Kidney capillary endothelial cell (primary cell): ENCODE measurements at places on chromosomes 1 and 21.

DNA sequence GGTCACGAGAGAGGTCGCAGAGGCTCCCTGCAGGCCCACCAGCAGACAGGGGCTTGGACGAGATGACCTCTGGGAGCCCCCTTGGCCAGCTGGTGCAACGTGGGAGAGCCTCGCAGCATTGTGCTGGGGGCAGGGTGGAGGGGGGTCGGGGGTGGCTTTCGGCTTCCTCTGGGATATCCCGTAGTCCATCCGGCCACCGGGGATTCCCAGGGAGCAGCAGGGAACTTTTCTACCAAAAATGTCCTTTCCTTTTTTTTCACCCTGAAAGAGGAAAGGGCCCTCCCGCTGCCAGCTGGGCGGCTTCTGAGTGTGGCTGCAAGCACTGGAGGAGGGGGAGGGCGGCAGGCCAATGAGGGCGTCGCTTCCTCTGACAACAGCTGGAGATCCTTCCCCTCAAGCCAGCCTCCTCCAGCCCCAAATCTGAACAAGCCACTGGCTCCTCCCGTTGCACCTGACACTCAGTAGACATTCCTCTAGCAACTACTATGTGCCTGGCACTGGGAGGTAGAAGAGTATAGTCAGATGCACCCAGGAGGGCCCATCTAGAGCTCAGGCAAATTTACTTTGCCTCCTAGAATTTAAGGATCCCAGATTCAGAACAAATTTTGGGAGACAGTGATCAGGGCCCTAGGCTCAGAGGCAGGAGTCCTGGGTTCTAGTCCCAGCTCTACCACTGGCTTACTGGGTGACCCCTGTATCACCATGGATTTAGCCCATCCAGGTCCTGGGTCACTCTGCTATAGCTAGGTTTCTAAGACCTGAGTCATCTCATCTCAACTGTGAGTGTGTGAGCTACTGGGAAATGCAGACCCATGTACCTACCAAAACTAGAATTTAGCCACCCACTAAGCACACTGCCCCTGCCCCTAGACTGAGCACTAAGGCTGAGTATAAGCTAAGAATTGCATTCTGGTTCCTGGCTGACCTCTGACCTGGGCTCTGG is 2.7 kb downstream of the MOB3C start:
- DNase-seq, result no peak

GRCh38 chr1:65001231-65001792 is 35.0 kb upstream of the JAK1 start:
- peak; percentile 90 for DNase-seq

DNA sequence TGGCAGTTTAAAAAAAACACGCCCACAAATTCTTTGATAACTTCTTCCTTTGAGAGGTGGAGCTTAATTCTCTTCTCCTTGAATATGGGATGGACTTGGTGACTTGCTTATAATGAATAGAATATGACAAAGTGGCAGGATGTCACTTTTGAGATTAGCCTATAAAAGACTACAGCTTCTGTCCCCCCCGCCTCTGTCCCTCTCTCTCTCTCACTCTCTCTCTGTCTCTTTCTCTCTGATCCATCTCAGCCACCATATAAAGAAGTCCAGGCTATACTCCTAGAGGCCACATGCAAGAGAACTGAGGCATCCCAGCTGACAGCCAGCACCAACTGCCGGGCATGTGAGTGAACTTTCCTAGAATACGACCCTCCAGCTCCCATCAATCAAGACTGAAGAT is 7.7 kb upstream of the DMBX1 start:
- no peak for DNase-seq

- peak; percentile 80 for DNase-seq
Measured at GRCh38 chr1:153617663-153618062, 1.5 kb upstream of the S100A14 start.

- DNase-seq, result peak; percentile 7
Measured at GRCh38 chr1:81304187-81304586, 496.5 kb upstream of the ADGRL2 start.

- DNase-seq, result no peak
Measured at GRCh38 chr1:224592636-224593582, 23.2 kb upstream of the CNIH3 start.

DNA sequence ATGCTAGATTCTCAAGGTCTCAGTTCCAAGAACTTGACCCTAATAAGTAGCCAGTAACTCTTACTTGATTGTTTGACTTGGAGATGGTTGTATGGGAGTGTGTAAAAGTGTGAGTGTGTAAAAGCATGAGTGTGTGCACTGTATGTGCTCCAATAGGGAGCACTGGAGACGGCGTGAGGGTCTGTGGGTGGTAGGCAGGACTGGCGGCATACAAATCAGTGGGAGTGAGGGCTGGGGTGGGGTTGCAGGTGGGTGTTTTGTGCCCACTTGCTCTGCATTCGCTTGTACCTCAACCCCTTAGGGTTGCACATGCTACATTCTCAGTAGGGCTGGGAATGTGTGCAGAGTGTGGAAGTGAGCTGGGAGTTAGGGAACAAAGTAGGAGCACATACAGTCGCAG is 79.5 kb upstream of the CD34 start:
- no peak for DNase-seq

DNA sequence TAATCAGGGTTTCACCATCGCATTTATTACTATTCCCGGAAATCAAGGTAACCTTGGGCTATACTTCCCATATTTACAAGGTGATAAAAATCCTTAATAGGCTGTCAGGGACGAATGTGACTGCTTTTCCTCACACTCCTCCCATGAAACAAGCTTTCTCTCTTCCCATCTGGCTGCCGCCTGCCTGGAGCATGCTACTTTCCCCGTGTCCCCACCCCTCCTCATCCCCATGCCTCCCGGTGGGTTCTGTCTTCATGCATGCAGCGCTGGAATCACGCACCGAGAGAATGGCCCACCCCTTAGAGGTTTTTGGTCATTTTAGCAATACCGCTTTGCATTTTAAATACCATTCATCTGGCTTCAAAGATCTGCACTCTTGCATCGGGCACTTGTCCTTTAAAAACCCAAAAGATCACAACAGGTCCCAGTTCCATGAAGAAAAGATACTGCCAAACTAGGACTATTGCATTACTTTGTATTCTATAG is 339.1 kb downstream of the NTNG1 start:
- DNase-seq, result no peak

DNA sequence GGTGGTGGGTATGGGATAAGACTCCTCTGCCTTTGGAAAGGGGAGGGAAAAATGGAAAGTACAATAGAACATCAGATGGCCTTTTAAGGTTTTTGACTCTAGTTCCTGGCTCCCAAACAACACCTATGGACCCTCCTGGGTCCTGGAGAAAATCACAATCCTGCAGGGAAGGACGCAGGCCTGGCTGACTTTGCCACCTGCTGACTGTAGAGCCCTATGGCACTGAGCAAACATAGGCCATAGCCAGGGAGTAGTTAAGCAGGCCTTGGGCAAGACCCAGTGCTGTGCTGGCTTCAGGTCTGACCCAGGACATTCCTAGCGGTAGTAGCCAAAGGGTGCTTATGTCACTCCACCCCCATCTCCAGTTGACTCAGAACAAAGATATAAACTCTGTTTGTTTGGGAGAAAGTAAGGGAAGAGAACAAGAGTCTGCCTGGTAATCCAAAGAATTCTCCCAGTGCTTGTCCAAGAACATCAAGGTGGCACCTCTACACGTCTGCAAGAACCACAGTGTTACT is 149.0 kb downstream of the SLC44A5 start:
- DNase-seq, result no peak

- no peak for DNase-seq
Measured at GRCh38 chr1:11602424-11602823, 51.8 kb downstream of the FBXO2 start.

DNA sequence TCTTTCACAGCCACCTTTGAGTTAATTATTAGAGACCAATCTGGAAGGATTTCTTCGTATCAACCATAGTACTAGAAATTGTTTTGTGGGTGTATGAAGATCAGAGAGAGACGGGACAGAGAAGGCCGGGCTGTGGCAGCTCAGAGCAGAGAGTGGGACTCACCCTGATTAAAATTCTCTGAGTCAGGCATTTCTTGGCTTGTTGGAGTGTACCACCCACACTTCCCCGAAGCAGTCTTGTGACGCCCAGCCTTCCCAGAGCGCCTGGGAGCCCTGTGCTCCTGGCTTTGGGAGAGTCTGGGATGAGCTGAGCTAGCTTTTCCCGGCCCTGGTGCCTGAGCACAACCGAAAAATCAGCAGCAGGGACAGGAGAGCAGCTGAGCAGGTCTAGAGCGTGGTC is 19.4 kb downstream of the PLEKHM2 start:
- DNase-seq, result no peak

DNA sequence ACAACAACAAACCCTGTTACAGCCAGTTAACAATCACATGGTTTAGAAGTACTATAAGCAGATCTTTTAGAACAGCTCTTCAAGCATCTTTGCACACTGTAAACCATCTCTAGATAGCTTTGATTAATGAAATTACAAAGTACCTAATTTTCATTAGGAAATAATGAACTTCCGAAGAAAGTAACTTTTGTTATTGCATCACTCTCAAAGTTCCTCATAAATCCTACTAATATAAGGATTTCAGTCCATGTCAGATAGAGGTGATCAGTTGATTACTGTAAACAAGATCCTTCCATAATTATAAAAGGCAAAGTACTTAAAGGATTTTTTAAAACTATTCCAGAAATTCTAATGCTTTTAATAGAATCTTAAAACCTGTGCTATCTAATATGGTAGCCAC is 58.2 kb downstream of the FAF1 start:
- DNase-seq, result no peak

DNA sequence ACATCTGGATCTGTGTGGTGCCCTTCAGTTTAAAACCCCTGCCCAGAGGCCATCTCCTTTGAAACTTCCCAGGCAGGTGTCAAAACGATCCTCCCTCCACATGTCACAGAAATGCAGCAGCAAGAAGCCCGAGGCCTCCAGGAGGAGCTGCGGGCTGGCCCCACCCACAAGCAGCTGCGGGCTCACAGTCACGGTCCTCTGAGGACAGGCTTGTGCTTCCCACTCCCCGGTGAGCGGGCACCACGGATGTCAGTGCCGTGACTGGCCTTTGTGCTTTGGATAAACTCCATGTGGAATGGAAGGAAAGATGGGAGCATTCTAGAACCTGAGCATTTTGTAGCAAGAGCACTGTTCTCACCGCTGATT is 65.8 kb downstream of the SIK1 start:
- DNase-seq, result peak; percentile 25

- DNase-seq, result no peak
Measured at GRCh38 chr21:45558044-45558721, 15.9 kb upstream of the SLC19A1 start.

- no peak for DNase-seq
Measured at GRCh38 chr1:218305472-218306064, 20.5 kb downstream of the RRP15 start.

DNA sequence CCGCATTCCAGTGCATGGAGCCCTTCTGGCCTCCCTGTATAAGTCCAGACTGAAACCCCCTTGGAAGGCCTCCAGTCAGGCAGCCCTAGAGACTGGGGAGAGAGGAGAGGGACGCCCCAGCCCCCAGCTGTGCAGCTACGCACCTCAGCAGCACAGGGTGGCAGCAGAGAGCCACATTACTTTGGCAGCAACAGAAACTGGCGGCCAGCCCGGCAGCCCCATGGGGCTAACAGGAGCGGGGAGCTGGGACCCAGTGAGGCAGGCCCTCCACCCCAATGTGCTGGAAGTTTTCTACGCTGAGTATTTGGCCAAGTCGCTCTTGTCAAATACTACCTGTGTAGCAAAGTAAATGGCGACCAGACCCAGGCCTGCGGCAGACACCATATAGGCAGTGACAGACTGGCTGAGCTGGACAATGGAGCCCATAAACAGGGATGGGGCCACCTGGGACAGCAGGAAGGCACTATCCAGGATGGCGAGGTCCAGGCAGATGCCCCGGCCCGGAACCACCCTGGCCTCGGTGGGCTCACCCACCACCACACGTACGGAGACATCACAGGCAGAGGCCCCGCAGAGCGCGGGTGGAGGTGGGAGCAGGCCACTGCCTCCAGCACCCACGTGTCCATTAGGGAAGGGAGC is 21.2 kb downstream of the SLC45A3 start:
- DNase-seq, result peak; percentile 74

GRCh38 chr1:184882957-184883815 is 91.1 kb downstream of the NIBAN1 start:
- no peak for DNase-seq

GRCh38 chr1:85705940-85706339 is 2.3 kb downstream of the ZNHIT6 start:
- no peak for DNase-seq

GRCh38 chr1:19612530-19612929 is 31.6 kb upstream of the NBL1 start:
- DNase-seq, result no peak

- DNase-seq, result no peak
Measured at GRCh38 chr21:46518983-46519583, 60.4 kb downstream of the DIP2A start.

DNA sequence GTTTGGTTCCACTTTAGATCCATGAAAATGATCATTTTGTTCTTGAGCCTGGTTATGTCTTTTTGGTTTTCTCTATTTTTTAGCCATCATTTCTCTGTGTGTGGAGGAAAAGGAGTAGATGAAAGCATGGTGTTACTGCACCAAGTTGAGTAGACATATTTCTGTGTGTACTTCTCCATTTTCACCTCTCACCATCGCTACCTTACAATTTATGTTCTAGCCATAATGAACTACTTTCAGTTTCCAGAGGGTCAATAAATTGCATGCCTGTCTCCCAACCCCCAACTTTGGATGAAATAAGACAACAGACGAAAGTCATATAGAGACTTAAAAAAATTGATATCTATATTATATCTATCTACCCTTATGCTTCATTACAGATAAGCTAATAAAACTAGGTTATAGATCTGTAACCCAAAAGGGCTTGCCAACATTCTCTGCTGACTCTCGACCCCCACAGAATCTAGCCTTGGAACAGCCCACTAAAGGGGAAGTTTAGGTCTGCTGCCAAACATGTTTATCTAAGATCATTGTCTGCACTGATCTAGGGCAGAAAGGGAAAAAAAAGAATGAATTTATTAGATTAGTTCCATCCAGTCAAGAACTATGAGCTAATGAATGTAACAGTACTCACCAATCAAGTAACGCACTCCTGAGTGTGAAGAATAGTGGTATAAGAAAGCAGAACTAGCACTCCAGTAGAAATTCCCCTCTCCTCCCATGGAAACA is 7.5 kb upstream of the MAN1A2 start:
- no peak for DNase-seq

DNA sequence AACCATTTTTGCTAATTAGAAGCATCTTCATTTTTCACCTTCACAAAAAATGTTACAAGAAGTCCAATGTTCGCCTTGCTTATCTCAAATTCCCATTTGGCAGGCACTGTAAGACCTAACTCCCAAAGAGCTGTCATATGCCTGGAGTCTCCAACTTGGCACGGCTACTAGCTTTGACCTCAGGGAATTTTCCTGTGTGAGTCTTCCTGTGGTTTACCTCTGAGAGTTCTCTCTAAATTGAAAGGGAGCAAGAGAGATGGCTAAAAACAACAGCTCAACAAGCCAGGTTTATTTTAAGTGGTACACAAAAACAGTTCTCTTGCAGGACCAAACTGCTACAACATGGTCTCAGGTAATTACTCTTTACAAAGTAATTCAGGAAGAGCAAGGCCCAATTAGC is 756.0 kb upstream of the ADGRL2 start:
- no peak for DNase-seq

GRCh38 chr1:89512996-89513720 is 11.5 kb upstream of the LRRC8B start:
- no peak for DNase-seq

GRCh38 chr1:111139324-111139955 is 453 bp downstream of the DRAM2 start:
- peak; percentile 29 for DNase-seq

- no peak for DNase-seq
Measured at GRCh38 chr1:214439352-214440119, 111.9 kb downstream of the PTPN14 start.
